ENCODE measurements at places on chromosomes 11 and 22.

DNA sequence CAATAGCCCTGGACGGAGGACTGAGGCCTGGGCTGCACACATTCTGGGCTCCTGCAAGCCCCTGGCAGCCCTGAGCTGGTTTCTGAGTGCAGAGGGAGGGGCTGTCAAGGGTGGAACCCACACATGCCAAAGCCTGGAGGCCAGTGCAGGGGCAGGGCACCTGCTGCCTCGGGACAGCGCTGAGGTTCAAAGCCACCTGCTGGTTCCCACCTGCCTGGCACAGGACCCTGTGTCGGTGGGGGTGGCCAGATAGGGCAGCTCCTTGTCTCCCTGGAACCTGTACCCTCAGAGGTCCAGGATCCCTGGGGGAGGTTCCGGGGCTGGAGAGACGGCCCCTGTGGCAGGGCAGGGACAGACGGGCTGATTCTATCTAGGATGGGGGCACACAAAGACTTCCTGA, 40.8 kb downstream of the RTN4R start:
- DNase-seq: no peak

DNA sequence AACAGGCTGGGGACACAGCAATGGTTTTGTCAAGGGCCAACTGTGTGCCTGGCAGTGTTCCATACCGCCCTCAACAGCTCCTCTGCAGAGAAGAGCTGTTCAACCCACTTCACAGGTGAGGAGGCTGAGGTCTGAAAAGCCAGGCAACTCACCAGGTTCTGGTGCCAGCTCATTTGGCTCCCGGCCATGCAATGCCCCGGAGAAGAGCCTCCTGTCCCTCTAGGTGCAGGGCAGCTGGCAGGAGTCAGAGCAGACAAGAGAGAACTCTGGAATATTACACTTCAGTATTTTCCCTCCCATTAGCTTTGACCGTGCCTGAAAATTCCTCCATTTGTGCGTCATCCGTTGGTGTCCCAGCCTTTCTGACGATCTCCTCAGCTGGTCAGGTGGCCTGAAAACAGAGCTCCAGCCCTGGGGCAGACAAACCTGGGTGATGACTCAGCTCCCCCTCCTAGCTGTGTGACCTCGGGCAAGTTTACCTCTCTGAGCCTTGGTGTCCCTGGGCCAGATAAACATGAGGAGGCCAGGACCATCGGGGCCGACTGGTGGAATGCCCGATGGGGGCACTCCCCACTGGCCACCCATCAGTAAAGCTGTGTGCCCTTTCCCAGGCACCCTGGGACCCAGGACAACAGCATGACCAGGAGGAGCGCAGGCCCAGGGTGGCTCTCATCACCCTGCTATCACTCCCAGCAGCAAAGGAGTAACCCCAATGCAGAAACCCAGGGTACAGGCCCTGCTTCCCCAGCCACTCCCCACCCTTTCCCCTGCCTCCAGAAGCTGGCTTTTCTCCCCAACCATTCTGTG, 9.6 kb upstream of the C1QTNF6 start:
- DNase-seq: no peak

DNA sequence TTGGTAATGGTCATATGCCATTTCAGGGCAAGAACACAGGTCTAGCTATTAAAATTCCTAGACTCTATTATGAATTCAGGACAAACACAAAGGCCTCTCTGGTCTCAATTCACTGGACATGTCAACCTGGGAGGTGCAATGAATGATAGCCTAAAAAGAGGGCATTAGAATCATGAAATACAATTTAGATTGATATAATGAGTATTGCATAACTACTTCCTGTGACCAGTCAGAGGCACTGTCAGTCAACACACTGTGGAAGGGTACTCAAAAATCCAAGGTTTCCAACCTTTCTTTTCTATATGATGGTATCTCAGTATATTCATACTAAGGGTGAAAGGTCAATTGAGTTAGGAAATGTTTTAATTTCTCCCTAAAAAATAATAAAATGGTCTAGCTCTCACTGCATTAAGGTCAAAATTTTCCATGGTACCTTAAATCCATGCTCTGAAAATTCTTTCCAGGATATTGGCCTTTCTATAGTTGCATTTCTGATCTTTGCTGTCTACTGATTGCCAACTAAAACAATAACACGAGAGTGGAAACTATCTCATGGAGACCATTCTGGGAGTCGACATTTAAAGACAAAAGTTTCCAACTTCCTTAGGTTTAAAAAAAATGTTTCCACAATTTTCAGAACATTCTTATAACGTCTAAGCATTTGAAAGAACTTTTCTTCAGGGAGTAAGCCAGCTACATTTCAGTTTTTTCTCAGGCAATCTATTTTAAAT, 81.7 kb upstream of the APOA1 start:
- DNase-seq: no peak

DNA sequence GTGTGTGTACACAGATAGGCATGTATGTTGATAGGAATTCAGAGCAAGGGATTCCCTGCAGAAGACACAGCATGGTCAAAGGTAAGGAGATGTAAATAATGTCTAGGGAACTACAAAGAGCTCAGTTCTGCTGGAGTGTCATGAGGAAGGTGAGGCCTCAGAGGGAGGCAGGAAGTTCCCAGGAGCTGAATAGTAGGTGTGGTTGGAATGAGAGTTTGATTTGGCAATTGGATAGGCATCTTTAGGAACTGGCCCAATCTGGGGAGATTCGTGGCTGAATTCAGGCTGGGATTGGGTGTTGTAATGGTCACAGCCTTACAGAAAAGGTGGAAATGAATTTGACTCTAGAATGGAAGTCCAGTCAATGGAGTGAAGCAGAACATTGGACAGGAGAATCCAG, 123.6 kb upstream of the TIMP3 start:
- no peak for DNase-seq

DNA sequence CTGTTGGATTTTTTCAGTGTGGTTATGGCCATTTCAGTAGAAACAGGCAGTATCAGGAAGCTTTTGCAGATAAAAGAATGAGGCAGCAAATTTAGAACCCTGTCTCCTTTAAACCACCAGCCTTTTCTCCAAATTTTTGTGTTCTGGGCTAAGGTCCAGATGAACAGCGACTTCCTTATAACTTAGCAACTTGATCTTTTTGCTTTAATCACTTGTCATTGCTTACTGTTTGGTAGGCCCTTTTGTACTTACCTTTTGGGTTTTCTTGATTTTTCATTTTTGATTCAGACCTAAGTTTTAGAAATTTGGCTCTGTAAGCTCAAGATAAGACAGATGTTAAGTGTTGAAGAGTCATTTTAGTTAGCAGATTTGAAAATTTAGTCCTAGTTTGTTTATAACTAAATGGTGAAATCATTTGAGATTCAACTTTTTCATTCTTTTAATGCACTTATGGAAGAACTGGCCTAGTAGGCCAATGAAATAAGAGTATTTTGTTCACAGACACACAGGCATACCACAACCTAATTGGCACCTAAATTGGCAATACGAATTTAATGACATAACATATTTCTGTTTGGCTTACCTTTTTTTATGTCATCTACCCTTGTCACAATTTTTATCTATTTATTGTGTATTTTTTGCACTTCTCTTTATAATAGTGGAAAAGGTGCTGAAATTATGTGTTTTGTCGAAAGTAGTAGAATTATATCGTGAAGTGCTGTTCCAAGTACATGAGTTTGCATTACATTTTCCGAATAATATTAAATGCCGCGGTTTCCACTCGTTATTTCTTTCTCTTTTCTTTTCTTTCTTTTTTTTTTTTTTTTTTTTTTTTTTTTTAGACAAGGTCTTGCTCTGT, 2.1 kb downstream of the RTN3 start:
- no peak for DNase-seq

DNA sequence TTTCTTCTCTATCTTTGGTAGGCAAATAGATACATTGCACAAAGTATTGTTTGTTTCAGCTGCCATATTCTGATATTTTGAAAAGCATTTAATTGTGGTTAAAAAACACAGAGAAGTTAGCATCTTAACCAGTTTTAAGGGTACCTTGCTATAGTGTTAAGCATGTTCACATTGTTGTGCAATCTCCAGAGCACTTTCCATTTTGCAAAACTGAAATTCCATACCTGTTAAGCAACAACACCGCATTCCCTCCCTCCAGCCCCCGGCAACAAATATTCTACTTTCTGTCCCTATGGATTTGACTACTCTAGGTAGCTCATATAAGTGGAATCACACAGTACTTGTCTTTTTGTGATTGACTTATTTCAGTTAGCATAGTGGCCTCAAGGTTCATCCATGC, 33.9 kb downstream of the CNTF start:
- no peak for DNase-seq

- no peak for DNase-seq
Observed at GRCh38 chr11:24574461-24574860, 77.6 kb downstream of the LUZP2 start.

GRCh38 chr11:69212798-69213110, 57.0 kb downstream of the SMIM38 start:
- DNase-seq: no peak

DNA sequence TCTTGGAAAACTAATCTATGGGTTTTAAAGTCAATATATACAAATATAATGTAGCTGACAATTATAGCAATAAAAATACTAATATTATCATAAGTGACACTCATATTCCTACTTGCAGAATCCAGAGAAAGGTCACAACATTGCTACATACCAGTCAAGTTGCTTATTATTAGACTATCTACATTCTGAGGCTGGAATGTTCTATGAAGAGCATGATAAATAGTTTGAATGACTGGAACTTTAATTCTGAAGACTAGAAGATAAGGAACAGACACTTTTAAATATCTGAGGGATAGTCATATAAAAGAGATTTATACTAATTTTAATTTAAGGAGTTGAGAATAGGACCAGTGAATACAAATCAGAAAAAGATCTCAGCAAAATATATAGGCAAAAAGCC, 146.0 kb downstream of the GUCY1A2 start:
- DNase-seq: no peak

DNA sequence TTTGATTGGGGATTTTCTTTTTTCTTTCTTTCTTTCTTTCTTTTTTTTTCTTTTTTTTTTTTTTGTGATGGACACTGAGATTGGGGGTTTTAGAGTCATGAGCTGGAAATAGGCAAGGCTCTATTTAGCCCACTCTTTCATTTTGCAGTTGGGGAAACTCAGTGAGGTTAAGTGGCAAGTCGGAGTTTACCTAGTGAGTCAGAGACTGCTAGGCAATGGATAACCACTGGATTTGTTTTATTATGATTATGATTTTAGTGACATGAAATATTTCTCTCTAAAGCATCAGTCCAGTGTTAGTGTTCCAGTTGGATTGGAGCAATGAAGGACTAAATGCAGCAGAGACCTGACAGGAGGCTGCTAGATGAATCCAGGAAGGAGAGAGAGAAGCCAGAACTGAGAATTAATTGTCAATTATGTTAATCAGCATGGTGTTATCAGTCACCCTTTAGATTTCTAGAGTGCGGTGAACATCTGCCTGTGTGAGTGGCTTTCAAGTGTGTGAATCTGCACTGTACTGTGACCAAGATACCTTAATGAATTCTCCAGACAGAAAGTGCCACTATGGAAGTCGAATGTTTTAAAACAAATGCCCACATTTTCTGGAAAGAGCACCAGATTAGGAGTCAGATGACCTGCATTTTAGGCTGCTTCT, 10.9 kb downstream of the BMAL1 start:
- no peak for DNase-seq

- no peak for DNase-seq
Observed at GRCh38 chr11:111063726-111064517, 181.6 kb upstream of the POU2AF2 start.
